ENCODE measurements at places on chromosomes 7 and 10.

- DNase-seq, result no peak
Measured at GRCh38 chr7:89809291-89809690, 345.0 kb upstream of the STEAP1 start.

- no peak for DNase-seq
Measured at GRCh38 chr7:34320412-34320811, 337.6 kb upstream of the NPSR1 start.

DNA sequence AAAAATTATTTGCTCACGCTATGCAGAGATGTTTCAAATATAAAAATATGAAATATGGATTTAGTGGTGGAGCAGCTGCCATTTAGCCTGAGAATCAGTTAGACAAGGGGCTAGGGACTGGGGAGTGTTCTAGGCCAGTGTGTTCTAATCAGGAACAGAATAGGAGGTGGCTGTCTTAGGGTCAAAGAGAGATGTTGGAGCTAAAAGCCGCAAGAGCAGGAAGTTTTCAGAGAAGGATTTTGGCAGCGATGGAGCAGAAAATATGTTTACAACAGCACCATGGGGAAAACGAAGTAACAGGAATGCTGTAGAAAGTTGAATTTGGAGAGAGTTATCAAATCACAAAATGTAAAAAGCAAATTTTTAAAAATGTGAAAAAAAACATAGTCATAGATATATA is 314.0 kb upstream of the SEMA3A start:
- no peak for DNase-seq

DNA sequence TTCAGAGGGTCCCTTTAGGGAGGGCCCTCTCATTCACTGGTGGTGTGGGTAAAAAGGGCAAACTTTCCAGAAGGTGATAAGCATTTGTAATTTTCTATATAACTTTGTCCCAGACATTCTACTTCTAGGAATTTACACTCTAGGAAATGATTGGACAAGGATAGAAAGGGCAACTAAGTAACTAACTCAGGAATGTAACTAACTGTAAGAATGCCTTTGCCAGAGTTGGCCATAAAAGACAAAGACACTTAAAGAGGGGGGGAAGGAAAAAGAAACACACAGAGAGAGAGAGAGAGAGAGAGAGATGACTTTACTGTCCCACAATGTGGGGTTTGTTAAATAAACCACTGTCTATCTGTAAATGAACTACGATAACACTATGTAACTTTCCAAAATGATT is 38.5 kb upstream of the ITPRID1 start:
- DNase-seq, result no peak

GRCh38 chr10:75414527-75414926 is 13.0 kb upstream of the ZNF503 start:
- no peak for DNase-seq

GRCh38 chr7:100823140-100823525 is 4.2 kb downstream of the EPHB4 start:
- DNase-seq, result no peak

DNA sequence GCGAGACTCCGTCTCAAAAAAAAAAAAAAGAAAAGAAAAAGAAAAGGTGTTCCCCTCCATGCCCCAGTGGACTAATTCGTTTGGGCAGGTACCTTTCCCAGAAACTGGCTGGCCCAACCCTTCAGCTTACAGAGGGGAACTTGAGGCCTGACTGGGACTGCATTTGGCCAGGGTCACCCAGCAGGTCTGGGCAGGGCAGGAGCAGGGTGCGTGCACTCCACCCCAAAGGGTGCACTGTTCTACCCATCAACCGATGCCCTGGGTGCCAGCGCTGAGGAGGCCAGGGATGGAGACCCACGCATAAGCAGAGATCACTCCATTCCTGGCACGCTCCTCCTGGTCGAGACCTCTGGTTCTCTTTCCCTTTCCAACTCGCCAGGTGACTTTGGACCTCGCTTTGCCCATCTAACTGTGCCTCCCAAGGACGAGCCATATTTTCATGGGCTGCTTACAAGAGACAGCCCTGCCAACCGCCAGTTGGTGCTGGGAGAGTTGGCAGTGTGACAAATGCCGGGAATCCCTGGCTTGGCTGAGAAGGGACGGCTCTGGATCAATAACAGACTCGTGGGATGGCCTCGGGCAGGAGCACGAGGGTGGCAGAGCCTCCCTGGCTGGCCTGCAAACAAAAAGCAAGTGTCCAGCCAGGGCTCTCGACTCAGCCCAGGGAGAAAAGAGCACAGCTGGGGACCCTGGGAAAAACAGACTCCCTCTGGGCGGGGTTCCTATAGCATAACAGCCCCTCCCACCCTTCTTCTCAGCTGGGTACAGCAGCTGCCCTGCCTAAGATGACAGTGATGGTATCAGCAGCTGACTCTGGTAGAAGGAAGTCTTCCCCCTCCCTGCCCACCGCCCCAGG is 7.9 kb downstream of the HSPB1 start:
- DNase-seq, result no peak

DNA sequence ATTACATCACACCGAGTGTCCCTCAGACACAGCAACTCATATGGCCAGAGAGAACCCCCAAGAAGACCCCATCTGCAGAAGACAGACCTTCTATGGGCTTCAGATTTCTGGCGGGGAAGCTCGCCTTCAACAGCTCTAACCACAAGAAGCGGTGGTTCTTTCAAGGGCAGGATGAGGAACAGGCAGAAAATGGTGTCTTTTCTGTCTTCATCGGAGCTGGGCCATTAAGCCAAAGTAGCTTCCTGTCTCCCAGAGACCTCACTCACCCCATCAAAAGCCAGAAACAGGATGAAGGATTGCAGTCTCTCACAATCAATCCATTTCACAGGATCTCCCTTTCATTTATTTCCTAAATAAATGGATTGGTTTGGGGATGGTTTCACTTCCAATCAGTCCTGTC is 149.1 kb downstream of the HERPUD2 start:
- DNase-seq, result no peak

GRCh38 chr10:50882540-50882983 is 2.9 kb downstream of the A1CF start:
- DNase-seq, result no peak

GRCh38 chr10:75611172-75611992 is 180.0 kb downstream of the LRMDA start:
- peak; percentile 73 for DNase-seq

- no peak for DNase-seq
Measured at GRCh38 chr10:121440461-121440860, 157.8 kb downstream of the FGFR2 start.

DNA sequence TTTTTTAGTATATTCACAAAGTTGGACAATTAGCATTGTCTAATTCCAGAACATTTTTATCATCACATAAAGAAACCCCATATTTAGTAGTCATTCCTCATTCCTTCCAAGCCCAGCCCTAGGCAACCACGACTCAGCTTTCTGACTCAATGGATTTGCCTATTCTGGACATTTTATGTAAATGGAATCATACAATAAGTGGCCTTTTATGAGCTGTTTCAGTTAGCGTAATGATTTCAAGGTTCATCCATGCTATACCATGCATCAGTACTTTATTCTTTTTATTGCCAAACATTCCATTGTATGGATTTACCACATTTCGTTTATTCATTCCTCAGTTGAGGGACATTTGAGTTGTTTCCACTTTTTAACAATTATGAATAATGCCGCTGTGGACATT is 249.2 kb downstream of the DYNC1I1 start:
- DNase-seq, result no peak

DNA sequence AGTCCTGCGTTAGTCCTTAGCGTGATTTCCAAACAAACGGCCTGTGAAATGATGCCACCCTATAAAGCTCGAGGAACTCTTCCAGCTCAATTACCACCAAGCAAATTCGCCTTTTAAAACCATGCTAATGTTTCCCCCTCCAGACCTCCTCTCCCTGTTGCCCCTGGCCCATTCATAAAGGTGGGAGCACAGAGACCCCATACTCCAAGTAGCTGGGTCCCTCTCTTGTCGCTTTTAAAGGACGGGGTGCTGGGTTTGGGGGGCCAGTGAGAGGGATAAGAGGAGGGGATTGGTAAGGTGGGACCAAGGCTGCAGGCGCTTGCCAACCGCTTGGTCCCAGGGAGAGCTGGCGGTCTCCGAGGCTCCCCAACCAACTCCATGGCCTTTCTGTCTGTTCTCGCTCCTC is 1.2 kb downstream of the HMX2 start:
- DNase-seq, result no peak

DNA sequence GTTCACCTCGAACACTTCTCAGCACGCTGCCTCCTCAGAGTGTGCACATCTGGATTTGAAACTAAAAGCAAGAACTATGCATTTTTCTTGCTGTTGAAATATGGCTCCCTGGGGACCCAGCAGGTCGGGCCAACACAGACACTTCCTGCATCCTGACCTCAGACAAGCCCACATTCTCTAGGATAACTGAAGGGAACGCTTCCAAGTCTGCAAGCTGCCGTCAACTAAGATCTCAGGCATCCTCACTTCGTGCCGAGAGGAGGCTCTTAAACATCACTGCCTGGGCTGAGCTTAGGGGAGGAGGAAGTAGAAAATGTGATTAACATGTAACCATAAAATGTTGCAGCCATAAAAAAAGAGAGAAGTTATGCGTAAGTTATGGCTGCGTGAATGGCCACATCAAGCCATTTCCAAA is 65.5 kb downstream of the PYROXD2 start:
- peak; percentile 69 for DNase-seq

DNA sequence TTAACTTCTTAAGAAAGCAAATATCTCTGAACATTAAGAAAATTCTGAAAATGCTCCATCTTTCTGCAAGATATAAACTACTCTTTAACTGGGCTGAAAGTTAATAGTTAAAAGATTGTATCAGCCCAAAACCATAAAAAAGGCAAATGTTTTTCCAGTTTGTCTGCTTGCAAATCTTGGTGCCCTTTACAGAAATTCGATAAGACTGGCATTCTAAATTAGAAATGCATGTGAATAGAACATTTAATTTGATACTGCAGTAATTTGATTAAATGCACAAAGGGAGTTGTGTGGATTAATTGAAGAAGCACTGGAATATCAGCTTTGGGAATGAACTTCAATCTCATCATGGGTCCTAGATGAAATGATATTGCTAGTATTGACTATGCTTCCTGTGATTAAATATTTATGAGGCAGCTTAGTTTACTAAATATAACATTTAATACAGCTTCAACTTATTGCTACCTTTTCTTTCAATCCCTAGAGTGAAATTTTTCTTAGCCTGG is 78.4 kb downstream of the IQUB start:
- DNase-seq, result no peak

- no peak for DNase-seq
Measured at GRCh38 chr7:132419542-132419941, 156.7 kb downstream of the PLXNA4 start.

GRCh38 chr10:12503311-12503710 is 154.0 kb downstream of the CAMK1D start:
- DNase-seq, result no peak

- no peak for DNase-seq
Measured at GRCh38 chr10:131789516-131789915, 111.3 kb upstream of the PPP2R2D start.

DNA sequence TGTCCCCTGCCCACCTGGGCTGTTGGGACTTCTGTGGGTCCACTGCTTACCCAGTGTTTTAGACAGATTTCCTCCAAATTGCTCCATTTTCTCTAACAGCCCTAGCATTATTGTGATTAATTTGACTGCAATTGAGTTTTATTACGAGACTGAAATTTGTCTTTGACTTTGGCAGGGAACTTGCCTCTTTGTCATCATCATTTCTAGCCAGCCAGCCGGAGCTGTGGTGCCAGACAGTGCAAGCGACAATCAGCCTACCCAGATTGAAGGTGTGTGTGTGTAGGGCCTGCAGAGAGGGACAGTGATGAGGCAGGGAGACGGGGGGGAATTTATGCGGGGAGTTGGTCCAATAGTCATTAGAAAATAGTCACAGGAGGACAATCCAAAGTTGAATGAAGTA is 743.0 kb downstream of the NRG3 start:
- no peak for DNase-seq

DNA sequence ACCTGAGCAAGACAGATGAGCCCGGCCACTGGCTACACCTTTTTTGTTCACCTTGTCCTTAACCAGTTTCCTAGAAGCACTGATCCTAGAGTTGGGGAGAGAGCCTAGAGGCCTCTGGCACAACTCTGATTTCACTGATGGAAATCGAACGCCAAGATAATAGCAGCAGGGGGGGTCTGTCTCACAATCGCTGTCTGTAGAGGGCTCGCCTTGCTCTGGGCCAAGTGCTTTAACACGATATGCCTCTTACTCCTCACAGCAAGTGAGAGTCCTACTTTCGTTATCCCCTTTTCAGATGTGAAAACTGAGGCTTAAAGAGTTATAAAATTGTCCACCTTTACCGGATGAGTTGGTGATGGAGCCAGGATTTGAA is 472 bp downstream of the RASSF4 start:
- no peak for DNase-seq

DNA sequence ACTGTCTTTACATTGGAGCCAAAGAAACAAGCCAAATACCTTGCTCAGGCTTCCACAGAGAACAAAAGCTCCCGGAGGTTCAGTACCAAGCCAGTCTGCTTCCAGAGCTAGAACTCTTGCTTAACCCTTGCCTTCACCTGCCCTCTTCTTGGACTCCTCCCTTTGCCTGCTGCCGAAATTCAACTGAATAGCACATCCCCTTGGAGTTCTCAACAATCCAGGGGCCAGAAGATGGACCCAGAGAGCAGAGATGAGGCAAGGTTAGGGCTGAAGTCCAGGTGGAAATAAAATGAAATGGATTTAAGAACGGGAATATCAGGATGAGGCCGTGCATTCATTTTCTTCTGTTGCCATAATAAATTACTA is 876 bp upstream of the PIK3AP1 start:
- DNase-seq, result no peak

DNA sequence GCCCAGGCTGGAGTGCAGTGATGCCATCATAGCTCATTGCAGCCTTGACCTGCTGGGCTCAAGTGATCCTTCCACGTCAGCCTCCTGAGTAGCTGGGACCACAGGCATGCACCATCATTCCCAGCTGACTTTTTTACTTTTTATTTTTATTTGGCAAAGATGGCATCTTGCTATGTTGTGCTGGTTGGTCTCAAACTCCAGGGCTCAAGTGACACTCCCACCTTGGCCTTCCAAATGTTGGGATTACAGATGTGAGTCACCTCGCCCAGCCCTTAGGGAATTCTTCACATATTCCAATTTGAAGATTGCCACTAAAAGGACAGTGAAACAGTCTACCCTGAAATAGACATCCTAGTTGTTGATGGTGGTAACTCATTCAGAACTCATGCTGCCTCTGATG is 27.7 kb downstream of the SUGCT start:
- DNase-seq, result no peak

DNA sequence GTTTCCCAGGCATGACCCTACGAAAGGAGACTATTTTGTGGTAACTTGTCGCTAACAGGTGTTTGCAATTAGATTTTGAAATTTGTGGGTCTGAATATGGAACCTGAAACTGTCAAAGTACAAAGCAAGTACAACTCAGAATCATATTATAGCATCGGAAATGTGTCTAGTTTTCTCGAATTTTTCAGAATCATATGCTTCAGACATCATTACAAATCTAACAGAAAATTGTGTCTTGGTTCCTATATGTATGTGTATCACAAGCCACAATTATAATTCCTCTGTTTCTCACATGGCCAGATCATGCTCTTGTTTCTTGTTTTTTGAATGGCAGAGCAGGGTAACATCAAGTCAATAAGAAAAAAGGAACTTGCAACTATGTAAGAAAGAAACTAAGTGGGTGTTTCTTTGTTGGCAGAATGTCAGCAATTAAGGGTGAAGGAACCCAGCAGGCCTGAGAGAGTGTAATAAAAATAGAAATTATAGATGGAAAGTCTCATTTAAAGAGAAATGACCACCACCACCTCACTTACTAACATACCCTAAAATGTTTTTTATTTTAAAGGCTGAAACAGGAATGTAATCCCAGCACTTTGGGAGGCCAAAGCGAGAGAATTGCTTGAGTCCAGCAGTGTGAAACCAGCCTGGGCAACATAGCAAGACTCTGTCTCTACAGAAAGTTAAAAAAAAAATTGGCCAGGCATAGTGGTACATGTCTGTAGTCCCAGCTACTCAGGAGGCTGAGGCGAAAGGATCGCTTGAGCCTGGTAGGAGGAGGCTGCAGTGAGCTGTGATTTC is 51.3 kb downstream of the PRTFDC1 start:
- DNase-seq, result peak; percentile 59
